A673 (cell line): ENCODE measurements at places on chromosomes 2 and 18.
A peak's percentile ranks its signal among the peaks of the same experiment; 100 is the strongest.

GRCh38 chr2:121595012-121595891 lies 54.0 kb downstream of the CLASP1 start:
- H3K4me3 ChIP-seq, result no peak overlapping the region
- H3K27ac ChIP-seq, result peak overlapping the region; percentile 6
- H3K27me3 ChIP-seq, result no peaks in the 10 kb centered on the region
- no peaks in the 10 kb centered on the region for H3K36me3 ChIP-seq
- DNase-seq, result no peak
- H3K4me1 ChIP-seq, result peaks cover 19% of the 10 kb centered on the region

GRCh38 chr2:215417400-215417951 lies 18.4 kb downstream of the FN1 start:
- H3K4me3 ChIP-seq, result no peak overlapping the region
- no peaks in the 10 kb centered on the region for H3K27me3 ChIP-seq
- DNase-seq, result no peak
- H3K27ac ChIP-seq, result peak overlapping the region; percentile 11
- H3K4me1 ChIP-seq, result peaks cover 16% of the 10 kb centered on the region

GRCh38 chr2:112794131-112794733 lies 9.9 kb upstream of the IL1A start:
- H3K4me1 ChIP-seq, result peaks cover 4% of the 10 kb centered on the region
- H3K27me3 ChIP-seq, result no peaks in the 10 kb centered on the region
- no peak overlapping the region for H3K4me3 ChIP-seq
- no peaks in the 10 kb centered on the region for H3K36me3 ChIP-seq

DNA sequence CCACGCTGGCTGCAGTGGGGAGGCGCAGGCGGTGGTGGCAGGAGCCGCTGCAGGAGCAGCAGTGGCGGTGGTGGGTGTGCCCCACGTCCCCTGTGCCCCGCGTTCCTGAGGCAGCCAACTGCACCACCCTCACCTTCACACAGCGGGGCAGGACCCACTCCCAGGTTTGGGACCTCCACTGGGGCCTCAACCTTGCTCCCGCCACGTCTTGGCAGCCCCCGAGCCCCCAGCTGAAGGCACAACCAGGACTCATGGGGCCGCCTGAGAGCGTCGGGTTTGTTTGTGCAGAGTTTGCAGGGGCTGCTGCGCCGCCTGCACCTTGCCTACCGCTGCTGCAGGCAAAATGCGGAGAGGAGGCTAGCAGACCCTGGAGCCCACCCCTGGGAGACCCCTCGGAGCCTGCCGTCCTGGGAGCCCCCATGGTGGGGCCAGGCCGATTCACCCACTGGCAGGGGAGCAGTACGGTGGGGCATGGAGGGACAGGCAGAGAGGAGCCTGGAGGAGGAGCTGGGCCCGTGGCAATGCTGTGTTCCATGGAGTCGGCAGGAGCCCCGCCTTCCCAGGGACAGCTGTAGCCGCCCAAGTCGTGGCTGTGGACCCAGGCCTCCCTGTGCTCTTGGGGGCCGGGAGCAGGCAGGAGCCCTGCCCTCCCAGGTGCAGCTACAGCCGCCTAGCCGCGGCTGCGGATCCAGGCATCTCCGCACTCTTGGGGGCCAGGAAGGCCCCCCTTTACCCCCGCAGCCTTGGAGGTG lies 14.7 kb upstream of the EML6 start:
- no peak for DNase-seq
- H3K27me3 ChIP-seq, result no peaks in the 10 kb centered on the region
- H3K27ac ChIP-seq, result no peak overlapping the region
- H3K4me1 ChIP-seq, result no peaks in the 10 kb centered on the region

DNA sequence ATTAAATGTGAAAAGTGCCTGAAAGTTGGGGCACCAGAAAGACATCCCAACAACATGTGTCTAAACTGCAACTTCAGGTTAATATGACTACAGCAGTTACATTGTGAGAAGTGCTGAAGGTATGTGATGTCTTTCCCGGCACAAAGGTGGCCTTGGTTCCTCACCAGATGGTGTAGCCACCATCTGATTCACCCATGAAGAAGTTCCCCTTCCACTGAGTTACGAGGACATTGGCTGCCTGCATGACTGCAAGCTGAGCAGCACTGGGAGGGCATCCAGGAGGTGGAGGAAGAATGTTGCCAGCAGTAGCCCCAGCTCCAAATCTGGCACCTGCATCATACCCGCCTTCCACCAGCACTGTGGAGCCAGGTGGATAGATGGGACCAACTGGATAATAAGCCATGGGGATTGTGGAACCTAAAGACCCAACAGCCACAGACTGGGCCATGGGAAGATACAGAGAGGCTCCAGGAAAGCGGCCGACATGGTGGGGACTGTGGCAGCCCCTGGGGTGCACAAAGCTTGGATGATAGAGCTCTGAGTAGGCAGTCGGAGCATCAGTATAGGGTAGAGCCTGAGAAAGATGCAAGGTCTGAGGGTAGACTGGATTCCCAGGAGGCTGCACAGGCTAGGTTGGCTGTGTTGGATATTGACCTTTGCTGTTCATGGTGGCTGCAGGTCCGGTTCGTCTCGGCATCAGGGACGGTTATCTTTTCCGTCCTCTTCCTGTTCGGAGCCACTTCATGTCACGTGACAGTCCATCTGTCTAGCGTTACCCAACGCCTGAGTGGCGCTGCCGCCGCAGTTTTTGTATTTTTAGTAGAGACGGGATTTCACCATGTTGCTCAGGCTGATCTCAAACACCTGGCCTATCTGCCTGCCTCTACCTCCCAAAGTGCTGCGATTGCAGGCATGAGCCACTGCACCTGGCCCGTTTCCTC lies 36.9 kb downstream of the SUMO1 start:
- no peaks in the 10 kb centered on the region for H3K4me1 ChIP-seq
- no peak overlapping the region for H3K27ac ChIP-seq
- no peaks in the 10 kb centered on the region for H3K27me3 ChIP-seq
- no peak for DNase-seq
- no peak overlapping the region for H3K4me3 ChIP-seq

- H3K27ac ChIP-seq, result no peak overlapping the region
- H3K27me3 ChIP-seq, result no peaks in the 10 kb centered on the region
- H3K4me3 ChIP-seq, result no peak overlapping the region
- H3K4me1 ChIP-seq, result peaks cover 11% of the 10 kb centered on the region
- DNase-seq, result no peak
These were observed 23.9 kb downstream of the COL4A3 start for GRCh38 chr2:227188292-227188691.

DNA sequence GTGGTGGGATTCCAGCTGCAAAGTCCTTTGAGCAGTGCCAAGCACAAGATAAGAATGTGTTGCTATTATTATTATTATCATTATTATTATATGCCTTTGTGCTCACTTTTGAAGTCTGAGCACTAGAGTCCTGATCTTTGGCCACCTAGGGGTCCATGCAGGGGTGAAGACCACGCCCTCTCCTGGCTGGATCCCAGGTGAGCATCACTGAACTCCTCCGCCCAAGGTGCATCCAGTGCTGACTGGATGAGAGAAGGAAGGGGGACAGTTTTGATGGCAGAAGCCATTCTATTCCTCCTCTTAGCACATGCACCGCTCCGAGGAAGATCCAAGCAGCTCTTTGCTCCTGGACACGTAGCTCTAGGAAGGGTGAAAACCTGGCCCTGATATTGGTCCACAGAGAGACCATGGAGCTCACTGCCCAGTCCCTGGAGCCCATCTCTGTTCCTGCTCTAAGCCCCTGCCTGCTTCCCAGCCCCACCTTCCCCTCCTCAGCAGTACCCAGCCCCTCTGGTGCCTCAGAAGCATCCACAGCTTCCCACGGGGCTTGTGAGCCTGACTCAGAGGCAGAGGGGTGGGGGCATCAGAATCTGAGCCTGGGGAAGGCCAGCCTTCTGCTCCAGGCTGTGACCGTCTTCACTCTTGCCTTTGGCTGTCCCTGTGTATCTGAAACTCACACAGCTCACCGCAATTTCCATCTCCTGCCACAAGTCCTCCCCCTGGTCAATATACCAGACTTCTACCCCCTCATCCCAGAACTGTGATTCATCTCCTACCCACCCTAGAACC lies 45.4 kb downstream of the MCFD2 start:
- H3K27me3 ChIP-seq, result no peaks in the 10 kb centered on the region
- no peak overlapping the region for H3K27ac ChIP-seq
- no peaks in the 10 kb centered on the region for H3K36me3 ChIP-seq
- no peak overlapping the region for H3K4me3 ChIP-seq
- peaks cover 12% of the 10 kb centered on the region for H3K4me1 ChIP-seq

GRCh38 chr2:226799211-226799975 lies at the start of gene IRS1:
TSS of gene IRS1 (minus strand) at chr2:226799820. CDS start at chr2:226798738, 1,082 bp downstream.
- peak within 1 kb of the TSS; percentile 88 for H3K27ac ChIP-seq
- DNase-seq, result peak; percentile 90
- peaks cover 20% of the 10 kb centered on the region for H3K36me3 ChIP-seq
- peak within 1 kb of the TSS; percentile 91 for H3K4me3 ChIP-seq

DNA sequence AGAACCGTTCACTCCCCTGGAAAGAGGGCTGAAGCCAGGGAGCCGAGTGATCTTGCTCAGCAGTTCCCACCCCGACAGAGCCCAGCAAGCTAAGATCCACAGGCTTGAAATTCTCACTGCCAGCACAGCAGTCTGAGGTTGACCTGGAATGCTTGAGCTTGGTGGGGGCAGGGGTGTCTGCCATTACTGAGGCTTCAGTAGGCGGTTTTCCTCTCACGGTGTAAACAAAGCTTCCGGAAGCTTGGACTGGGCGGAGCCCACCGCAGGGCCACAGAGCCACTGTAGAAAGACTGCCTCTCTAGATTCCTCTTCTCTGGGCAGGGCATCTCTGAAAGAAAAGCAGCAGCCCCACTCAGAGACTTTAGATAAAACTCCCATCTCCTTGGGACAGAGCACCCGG lies 180.8 kb downstream of the WDR7 start:
- no peaks in the 10 kb centered on the region for H3K36me3 ChIP-seq
- no peaks in the 10 kb centered on the region for H3K4me1 ChIP-seq
- no peaks in the 10 kb centered on the region for H3K27me3 ChIP-seq
- H3K27ac ChIP-seq, result no peak overlapping the region
- H3K4me3 ChIP-seq, result no peak overlapping the region

DNA sequence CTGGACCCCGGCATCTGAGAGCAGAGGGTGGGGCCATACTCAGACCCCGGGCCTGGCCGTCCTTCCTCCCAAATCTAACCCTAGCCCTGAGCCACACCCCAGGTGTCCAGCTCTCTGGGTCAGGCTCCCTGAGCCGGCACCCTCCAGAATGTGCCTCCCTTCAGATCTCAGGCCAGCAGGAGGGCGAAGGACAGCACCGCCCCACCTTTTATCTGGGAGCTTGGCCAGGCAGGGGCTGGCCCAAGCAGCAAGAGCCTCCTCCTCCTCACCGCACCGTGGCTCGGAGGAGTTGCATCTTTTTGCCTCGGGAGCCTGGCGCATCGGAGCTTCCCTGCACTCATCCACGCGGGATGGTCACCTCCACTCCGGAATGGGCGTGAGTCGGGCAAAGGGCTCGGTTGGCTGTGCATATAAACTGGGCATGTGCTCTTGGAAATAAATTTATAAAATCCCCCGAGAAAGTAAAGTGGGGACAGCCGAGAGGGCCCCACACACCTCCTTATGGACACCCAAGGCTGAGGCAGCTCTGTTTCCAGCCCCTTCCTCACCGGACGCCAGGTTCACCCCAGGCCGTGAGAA lies 69.1 kb upstream of the CTDP1 start:
- H3K27me3 ChIP-seq, result no peaks in the 10 kb centered on the region
- no peak for DNase-seq

DNA sequence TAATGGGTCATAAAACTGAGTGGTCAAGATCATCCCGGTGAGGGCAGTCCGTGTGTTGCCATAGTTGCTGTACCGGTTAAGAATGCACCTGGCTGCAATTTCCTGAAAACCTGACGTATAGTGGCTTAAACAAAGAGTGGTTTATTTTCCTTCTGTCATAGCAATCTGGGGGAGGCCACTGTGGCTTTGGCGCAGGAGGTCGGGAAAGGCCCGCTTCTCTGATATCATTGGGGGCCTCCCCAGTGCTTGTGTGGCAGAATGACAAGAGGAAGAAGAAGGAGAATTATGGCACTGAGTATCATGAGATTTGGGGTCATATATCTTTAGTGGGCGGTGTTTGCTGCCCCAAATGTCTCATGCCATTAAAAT lies 4.4 kb downstream of the C2orf92 start:
- no peaks in the 10 kb centered on the region for H3K36me3 ChIP-seq
- H3K27ac ChIP-seq, result no peak overlapping the region
- H3K4me3 ChIP-seq, result no peak overlapping the region
- H3K27me3 ChIP-seq, result no peaks in the 10 kb centered on the region
- DNase-seq, result no peak

DNA sequence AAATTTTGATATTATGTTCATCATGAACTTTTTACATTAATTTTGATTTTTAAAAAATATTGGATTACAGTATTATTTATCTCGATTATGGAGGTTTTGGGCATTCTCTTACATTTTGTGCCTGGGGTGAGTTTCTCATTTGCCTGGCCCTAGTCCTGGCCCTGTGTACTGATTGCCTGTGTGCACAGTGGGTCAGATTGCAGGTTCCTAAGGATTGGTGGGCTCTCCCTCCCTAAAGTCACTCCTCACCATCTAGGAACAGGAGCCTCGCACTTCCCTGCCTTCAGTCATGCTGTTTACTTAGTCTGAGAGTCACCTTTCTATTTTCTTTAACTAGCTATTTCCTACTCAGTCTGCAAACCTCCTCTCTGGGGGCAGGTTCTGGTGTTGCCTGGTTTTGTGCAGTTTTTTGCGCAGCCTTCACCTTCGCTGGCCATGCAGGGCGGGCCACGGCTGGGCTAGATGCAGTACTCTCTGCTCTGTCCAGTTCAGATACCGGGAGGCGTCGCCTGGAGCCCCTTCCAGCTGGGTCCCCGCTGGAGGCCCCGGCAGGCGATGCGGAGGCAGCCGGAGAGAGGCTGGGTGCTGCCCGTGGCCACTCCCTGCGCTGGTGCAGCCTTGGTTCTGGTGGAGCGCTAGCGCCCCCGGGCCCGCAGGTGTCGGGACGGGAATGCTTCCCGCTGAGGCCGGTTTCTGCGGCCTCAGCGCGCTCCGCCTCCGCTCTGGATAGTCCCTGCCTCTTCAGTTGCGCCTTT lies 23.3 kb upstream of the MC5R start:
- peaks cover 4% of the 10 kb centered on the region for H3K4me1 ChIP-seq
- H3K4me3 ChIP-seq, result peak overlapping the region; percentile 9
- no peak overlapping the region for H3K27ac ChIP-seq
- peaks cover 34% of the 10 kb centered on the region for H3K27me3 ChIP-seq

GRCh38 chr2:9196637-9197036 lies 10.0 kb upstream of the ASAP2 start:
- no peak for DNase-seq
- no peaks in the 10 kb centered on the region for H3K27me3 ChIP-seq
- H3K27ac ChIP-seq, result no peak overlapping the region
- no peak overlapping the region for H3K4me3 ChIP-seq
- H3K4me1 ChIP-seq, result peaks cover 15% of the 10 kb centered on the region

DNA sequence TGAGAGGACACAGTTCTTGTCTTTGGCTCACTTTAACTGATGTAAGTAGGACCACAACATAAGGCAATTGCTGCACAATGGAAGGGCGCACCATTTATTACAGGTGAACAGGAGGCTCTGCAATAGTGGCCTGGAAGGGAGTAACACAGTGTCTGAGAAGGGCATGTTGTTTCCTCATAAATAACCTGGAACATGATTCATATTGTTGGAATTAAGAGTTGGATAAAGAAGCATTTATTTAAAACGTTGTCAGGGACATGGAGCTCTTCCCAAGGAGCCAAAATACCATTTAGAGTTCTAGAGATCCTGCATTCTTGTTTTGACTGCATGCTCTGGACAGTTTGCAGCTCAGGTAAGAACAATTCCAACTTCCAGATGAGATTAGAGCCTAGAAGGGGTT lies 110.4 kb downstream of the PLCL1 start:
- DNase-seq, result no peak
- H3K27ac ChIP-seq, result no peak overlapping the region
- H3K27me3 ChIP-seq, result no peaks in the 10 kb centered on the region
- no peaks in the 10 kb centered on the region for H3K36me3 ChIP-seq
